ENCODE measurements at places on chromosomes 1 and 21. TPM values are rescaled to one million over a fixed set of nuclear protein-coding genes. Genes with fewer than 3 reads are reported as not detected.

The AGBL4 gene
- total RNA-seq = 0.19 TPM

DNA sequence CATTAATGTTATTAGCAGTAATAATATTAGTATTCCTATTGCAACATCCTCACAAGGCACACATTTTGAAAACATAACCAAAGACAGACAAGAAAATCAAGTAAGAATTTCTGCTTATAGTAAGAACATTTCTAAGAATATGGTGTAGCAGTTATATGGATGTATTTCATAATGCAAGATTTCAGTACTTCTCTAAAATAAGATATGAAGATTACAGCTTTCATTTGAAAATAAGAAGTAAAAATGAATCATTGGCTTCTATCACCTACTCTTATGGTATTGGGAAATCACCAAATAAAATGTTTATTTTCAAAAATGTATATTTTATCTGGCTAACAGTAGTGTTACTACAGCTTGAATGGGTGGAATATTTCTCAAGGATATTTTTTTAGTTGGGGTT lies 103.8 kb upstream of the USP25 start:
- no peak for DNase-seq

The SOAT1 gene
- total RNA-seq = 33.2 TPM

- no peak for DNase-seq
Observed at GRCh38 chr1:231885209-231885854, 258.7 kb downstream of the DISC1 start.

GRCh38 chr21:46128106-46128932 lies 27.1 kb downstream of the FTCD start:
- DNase-seq = no peak

The USH2A gene
- not detected for total RNA-seq

DNA sequence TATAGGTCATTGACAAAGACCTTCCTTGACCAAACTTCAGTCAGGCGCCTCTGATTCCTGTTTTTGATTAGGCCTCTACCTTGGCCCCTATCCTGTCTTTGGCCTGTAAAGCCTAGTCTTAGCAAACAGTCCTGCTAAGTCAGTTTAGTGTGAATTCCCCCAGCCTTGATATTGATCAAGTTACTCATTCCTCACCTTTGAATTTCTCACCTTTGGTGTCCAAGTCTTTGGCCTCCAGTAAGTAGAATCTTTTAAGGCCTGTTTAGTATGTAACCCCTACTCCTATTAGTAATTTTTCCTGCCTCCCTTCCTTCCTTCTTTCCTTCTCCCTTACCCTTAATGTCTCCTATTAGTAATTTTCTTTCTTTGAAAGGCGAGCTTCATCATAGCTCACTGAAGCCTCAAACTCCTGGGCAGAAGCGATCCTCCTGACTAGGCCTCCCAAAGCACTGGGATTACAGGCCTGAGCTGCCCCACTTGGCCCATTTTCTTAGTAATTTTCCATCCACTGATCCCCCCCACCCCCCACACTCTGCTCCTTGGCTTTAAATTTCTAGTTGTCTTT lies 13.0 kb upstream of the ZNF692 start:
- no peak for DNase-seq

DNA sequence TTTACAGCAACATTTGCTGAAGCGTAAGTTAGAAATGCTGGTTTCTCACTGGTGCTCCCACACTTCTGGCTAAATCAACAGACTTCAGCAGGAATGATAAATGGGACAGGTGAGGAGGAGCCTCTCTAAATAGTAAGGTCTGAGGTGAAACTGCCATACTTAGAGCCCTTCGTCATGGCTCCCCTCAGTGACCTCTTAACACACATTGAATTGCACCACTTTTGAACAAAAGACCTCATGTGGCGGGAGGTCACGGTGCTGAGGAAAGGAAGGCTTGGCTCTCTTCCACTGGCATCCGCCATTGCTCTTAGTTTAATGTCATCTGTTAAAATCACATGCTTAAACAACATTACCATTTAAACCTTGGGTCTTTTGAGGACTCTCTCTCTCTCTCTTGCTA lies 3.4 kb downstream of the MAP3K7CL start:
- no peak for DNase-seq

- no peak for DNase-seq
Observed at GRCh38 chr1:206867716-206868115, 2.3 kb downstream of the IL20 start.

DNA sequence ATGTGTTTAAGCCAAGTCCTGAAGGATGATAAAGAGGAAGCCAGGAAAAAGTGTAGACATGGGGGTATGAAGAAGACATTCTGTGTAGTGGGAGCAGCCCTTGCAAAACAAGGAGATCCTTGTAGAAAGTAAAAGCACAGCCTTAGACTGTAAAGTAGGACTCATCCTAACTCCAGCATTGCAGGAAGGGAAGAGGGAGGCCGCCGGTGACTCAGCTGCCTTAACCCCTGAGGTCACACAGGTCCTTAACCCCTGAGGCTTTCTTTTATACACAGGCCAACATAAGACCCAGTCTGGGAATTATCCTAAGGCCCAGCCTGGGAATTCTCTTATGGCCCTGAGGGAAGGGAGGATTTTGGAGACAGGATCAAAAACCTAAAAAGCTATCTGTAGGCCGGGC lies 18.0 kb downstream of the PGM1 start:
- no peak for DNase-seq
